ENCODE measurements at places on chromosomes 12 and 14.

GRCh38 chr14:37598747-37599506 lies 3.5 kb downstream of the TTC6 start:
- DNase-seq = no peak

- no peak for DNase-seq
Observed at GRCh38 chr12:104930388-104931326, 27.4 kb downstream of the SLC41A2 start.

- DNase-seq = peak; percentile 30
Observed at GRCh38 chr14:100486025-100486828, 101.0 kb downstream of the BEGAIN start.

GRCh38 chr14:65637780-65638179 lies 225.2 kb downstream of the FUT8 start:
- DNase-seq = no peak

- DNase-seq = no peak
Observed at GRCh38 chr14:36996133-36996856, 176.1 kb downstream of the SLC25A21 start.

DNA sequence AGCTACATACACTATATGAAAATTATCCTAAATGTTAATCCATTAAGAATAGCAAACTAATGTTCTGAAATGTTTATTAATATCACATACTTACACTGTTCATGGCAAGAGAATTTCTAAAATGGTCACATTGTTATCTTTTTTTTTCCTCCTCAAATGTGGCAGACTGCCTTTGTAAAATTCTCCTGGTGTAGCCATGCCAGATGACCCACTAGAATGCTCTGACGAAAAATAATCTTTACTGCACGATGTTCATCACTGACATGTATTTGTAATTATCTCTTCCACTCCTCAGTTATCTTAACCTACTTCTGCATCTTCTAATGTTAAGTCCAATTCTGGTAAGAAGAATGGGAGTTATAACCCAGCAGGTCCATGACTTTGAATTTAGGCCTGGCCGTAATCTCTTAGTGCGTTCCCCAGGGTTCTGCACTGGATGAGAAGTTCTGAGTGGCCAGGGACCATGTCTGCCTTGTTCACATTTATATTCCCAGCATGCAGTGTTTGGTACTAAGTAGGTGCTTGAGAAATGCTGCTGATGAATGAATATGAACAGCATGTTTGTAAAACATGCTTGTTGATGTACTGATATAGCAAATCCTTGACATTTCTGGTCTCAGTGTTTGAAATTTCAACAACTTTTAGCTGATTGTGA lies 46.7 kb downstream of the NOPCHAP1 start:
- no peak for DNase-seq

DNA sequence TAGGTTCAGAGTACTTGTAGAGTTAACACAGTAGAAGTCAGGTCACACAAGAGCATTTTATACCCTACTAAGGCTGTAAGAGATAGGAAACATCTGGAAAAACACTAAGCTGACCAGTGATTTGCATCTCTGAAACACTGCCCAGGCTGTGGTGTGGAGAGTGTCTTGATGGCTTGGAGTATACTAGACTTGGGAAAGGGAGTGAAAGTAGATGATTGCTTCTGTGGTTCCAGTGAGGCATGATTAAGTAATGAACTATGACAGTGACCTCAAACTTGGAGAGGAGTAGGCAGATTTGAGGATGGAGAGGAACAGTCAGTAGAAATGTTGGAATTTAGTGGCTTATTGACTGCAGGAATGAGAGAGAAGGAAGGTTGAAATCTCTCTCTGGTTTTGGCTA lies 201.2 kb downstream of the FLRT2 start:
- no peak for DNase-seq

DNA sequence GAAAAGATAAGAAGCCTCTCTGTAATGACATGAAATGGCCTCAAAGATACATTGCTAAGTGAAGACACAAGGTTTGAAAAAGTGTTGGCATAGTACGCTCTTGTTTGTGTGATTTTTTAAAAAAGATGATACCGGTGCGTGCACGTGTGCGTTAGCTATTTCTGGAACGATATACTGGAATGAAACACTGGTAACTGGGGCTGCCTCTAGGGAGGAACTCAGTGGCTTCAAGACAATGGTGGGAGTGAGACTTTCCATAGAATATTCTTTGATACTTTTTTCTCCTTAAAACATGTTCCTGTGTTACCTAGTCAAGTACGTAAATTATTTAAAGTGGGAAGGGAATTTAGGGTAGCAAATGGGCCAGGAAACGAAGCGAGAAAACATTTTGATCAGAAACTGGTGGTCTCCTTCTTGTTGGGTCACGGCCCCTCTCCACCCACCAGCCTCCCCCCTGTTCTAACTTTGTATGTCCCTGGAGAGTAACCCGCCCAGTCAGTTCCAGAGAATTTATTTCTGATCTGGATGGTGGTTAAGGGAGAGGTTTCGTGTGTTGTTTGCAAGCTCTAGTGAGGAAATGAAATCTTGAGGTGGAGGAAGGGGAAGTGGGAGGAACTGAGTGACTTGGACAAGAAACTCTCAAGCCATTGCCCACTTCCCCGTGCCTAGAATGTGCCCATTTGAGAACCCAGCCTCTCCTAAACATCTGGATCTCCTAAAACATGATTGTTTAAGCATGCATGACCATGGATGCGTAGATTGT lies 6.6 kb downstream of the FGF6 start:
- no peak for DNase-seq

DNA sequence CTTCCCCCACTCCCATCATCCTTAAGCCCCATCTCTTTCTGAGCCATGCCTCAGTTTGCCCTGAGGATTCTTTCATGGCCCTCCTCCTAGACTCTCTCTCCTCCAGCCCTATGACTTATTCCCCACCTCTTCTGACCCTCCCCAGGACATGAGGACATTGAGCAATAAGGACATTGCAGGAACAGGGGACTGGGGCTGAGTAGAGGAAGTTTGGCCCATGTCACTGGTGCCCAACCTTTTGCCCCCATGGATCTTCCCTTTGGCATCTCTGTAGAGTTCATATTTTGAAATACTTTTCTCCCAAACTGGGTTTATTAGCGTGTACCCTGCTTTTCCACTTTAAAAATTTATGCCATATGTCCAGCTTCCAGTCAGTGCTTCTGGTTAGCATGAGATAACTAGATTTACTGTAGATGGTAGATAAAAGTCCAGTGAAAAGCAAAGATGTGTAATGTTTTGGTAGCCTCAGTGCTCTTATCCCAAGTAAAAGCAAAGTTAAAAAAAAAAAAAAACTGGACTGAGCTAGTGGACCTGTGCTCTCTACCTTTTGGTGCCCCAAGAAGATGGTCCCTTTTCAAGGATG lies 6.1 kb upstream of the LRP1-AS start:
- DNase-seq = no peak

- no peak for DNase-seq
Observed at GRCh38 chr14:96586056-96586455, 83.9 kb downstream of the PAPOLA start.

GRCh38 chr12:123071099-123071800 lies 79.6 kb downstream of the PITPNM2 start:
- no peak for DNase-seq

- DNase-seq = no peak
Observed at GRCh38 chr12:96303653-96304052, 96.6 kb downstream of the CDK17 start.
